ENCODE measurements at places on chromosomes 5 and 9.
A peak's percentile ranks its signal among the peaks of the same experiment; 100 is the strongest.

DNA sequence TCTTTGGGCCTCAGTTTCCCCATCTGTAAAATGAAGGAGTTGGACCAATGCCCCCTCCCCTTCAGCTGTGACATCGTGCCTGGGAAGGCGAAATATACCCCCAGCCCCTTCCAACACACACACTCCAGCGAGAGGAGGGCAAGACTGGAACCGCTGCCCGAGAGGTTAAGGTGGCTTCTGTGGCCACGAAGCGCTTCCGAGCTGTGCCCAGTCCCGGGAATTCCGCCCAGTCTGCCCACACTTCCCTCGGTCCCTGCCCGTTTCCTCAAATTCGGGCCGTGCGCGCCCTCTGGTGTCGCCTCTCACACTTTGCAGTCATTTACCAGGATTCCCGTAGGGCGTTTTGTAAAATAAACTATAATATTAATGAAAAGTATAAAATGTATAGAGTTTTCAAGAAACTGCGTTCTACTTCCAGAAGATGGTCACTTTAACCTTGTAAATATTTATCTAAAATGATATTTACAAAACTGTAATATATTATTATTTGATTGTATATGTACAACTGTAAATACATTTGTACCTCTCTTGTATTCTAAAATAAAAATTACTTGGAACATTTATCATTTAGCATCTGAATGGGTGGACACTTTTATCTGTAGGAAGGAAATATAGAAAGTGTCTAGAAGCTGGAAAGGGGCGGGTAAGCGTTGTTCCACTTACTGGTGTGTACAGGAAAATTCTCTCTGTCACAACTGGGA is 11.0 kb upstream of the EXOSC2 start:
- DNase-seq: peak; percentile 62

GRCh38 chr9:78902051-78902450 is 605.1 kb downstream of the PSAT1 start:
- DNase-seq: no peak

DNA sequence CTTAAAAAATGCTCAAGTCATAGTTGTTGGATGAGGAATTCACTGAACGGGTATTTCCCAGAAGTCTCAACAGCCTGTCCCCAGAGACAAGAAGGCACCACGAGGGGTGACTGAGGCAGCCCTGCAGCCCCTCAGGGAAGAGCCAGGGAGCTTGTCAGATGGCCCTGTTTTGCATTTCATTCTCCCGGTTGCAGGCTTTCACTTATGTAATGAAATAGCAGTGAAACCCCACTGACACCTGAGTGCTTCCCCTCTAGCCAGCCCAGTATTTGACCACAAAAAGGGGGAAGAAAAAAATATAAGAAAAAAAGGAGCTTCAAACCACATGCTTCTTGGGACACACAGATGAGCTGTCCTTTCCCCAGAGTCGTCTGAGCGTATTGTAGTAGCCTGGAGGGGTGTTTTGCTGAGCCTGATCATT is 75.3 kb upstream of the IL12B start:
- DNase-seq: no peak

GRCh38 chr5:115787426-115787825 is 29.0 kb downstream of the CDO1 start:
- no peak for DNase-seq

DNA sequence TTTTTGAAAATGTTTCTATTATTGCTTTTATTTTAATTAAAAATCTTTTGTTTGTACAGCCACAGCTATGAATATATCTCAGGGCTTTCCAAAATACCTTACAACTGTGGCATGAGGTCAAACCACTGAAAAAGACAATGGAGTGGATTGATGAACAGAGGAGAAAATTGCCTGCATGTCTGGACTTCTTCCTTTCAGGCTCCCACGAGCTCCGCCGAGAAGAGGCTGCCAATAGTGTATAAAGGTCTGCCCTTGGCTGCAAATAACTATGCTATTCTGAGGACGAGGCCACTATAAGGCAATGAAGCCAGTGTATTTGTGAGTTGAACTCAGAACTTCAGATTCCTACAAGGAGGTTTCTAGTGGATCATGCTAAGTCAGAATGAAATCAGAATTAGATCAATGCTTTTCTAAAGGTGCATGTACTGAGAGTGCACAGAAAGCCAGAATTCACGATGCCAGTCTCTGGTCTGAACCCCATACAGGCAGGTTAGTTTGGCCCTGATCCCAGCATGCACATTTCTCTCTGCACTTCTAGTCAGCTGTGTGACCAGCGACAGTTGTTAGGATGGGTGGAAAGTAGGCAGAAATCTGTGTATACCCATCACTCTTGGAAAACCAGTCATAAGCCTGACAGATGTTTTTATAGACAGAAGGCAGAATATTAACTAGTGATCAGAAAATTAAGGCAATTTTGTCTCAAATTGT is 42.7 kb upstream of the PLPP1 start:
- no peak for DNase-seq

GRCh38 chr9:74753650-74754049 is 134.1 kb downstream of the TRPM6 start:
- DNase-seq: no peak

- DNase-seq: no peak
These were observed 46.1 kb upstream of the PPARGC1B start for GRCh38 chr5:149683964-149684363.

GRCh38 chr9:84860249-84861115 is 191.0 kb downstream of the NTRK2 start:
- DNase-seq: no peak

DNA sequence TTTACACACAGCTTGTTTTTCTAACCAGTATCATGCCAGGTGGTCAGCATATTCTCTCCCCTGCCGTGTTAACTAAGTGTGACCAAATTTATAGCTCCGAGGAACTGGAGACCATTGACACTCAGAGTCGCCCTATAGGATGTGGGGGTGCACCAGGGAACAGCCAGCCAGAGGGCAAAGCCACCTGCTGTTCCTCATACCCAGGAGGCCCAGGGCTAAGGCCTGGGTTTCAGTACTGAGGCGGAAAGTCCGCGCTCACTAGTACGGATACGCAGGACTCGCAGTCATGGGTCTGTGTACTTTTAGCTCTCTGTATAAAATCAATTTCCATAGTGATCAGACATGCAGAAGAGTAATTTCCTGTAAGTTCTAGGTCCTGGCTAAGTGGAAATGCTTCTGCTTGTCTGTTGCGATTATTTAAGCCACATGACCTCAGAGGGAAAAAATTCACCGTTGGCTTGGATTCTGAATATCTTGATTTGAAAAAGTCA is 247.0 kb downstream of the AOPEP start:
- DNase-seq: no peak

GRCh38 chr5:6849316-6850105 is 136.3 kb downstream of the TENT4A start:
- DNase-seq: no peak

- no peak for DNase-seq
These were observed 247.8 kb downstream of the PBX3 start for GRCh38 chr9:125995006-125995405.

DNA sequence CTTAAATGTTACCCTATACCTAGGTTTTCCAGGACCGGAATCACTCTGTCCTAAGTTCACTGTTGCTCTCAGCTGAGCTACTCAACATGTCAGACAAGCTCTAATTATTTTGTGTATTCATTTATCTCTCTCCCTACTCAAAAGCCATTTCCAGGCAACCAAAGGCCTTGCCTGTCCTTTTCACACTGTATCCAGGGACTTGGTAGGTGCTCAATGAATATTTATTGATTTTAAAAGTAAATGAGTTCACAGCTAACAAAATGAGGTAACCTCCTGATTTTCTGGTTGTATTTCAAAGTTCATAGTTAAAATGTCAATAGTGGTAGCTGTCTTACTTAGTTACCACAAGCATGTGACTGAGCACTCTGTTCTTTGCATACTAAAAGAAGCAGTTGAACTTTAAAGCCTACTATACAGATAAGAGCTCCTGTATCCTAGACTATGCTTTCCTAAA is 522.2 kb downstream of the ACTL7B start:
- no peak for DNase-seq

DNA sequence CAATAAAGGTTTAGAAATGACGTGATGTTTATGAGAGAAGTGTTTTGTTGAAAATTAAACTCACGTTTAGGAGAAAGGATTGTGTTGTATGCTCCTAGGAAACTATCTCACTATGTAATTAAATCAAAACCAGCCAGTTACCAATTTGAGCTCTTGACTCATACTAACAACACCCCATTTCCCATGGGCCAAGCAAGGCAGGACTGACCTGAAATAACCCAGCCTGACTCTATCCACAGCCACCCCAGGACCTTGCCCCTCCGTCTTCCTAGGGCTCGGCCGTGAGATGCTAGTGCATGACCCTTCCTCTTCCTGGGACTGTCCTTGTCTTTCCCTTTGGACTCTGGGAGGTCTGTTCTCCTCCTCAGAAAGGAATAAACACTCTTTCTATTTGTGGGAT is 16.4 kb downstream of the TLR4 start:
- DNase-seq: no peak

DNA sequence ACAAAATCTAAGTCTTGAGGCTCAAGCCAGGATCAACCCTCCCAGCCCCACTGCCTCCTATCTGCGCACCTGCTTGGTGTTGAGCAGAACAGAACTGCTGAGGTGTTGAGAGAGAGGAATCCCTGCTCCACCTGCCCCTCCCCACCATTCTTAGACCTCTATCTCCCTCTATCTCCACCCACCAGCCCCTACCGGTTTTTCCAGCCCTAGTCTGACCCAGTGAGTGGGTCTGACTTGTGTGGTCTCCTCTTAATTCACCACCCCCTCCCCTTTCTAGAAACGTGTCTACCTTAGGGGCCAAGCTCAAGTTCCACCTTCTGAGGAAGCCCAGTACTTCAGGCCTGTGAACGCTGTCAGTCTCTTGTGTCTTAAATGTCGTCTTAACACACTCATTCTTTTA is 93.7 kb downstream of the ARHGAP26 start:
- DNase-seq: no peak

- DNase-seq: no peak
These were observed 188.9 kb downstream of the SPOCK1 start for GRCh38 chr5:137310051-137310730.

GRCh38 chr5:94700592-94700991 is 82.1 kb downstream of the SLF1 start:
- DNase-seq: peak; percentile 6

DNA sequence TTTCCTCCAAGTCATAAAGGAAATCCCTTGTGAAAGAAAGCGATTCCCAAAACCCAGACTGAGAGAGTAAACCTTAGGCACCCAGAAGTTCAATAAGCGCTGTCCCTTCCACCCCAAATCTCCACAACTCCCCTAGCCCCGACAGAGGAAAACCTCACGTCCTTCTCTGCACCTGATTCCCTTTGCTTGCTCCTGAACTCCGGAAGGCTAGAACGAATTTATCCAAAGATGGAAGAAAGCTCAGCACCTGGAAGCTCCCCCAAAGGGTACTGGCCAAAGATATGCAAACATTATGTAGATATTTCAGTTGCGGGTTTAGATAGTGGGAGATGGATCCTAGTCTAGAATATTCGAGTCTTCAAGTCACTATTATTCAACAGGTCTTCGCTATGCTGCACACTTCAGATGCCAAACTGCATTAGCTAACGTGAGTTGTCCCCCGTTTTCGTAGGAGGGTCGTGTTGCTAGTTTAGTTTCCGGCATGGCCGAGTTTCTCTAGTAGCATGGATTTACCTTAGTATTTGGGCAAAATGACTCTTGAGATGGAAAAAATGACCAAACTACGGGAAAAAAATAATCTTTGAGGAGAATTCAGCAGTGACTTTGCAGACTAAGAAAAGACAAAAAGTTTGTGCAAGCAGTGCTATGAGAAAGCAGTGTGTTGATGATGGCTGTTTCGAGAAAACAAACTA is 27.7 kb downstream of the NR2F1 start:
- no peak for DNase-seq

- DNase-seq: no peak
These were observed 118.8 kb downstream of the GADD45G start for GRCh38 chr9:89723469-89724100.

DNA sequence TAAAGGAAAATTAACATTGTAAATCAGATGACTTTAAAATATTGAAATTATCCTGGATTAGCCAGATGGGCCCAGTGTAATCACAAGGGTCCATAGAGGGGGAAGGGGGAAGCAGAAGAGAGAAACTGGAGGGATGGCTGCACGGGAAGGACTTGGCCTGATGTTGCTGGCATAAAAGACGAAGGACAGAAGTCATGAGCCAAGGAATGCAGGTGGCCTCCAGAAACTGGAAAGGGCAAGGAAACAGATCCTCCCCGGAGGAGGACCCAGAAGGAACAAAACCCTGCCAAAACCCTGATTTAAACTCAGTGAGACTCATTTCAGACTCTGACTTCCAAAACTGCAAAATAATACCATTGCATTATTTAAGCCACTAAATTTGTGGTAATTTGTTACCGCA is 100.2 kb downstream of the ADAMTS2 start:
- DNase-seq: no peak

DNA sequence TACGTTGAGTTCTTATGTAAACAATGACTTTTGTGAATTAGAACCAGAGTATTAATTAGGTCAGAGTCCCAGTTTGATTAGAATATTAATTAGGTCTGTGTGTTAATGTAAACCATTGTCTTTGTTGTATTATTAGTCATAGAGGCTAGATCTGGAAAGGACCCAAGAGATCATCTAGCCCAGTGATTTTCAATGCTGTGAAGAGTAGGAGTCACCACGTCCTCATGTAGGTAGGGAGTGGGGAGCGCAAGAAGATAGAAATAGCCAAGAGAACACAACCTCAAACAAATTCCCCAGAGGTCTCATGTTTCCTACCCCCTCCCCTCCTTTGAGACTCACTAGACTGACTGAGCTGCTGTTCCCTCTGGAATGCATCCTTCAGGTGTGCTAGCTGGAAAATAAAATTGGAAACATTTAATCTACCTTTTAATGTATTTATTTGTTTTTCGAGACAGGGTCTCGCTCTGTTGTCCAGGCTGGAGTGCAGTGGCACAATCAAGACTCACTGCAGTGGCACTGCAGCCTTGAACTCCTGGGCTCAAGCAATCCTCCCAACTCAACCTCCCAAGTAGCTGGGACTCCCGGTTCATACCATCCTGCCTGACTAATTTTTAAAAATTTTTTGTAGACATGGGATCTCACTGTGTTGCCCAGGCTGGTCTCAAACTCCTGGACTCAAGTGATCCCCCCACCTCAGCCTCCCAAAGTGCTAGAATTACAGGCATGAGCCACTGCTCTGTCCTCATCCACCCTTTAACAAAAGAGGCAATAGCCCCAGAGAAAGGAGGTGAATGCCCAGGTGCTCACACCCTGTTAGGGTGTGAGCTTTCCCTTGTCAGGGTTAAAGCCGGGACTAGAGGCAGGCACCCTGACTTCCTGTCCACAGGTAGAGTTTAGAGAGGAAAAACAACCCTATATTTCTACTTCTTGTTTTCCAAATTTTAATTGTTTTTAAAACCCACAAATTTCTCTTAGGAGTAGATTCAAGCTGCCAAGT is 92.9 kb downstream of the INIP start:
- no peak for DNase-seq

GRCh38 chr5:55800924-55801323 is 50.2 kb upstream of the IL31RA start:
- DNase-seq: no peak
